ENCODE measurements at places on chromosomes 12 and 14. TPM values are rescaled to one million over a fixed set of nuclear protein-coding genes. Genes with fewer than 3 reads are reported as not detected.
A peak's percentile ranks its signal among the peaks of the same experiment; 100 is the strongest.

GRCh38 chr14:62592877-62593276, 452.4 kb downstream of the KCNH5 start:
- DNase-seq, result no peak

- no peak for DNase-seq
Observed at GRCh38 chr14:80634106-80634758, 307.3 kb downstream of the CEP128 start.

DNA sequence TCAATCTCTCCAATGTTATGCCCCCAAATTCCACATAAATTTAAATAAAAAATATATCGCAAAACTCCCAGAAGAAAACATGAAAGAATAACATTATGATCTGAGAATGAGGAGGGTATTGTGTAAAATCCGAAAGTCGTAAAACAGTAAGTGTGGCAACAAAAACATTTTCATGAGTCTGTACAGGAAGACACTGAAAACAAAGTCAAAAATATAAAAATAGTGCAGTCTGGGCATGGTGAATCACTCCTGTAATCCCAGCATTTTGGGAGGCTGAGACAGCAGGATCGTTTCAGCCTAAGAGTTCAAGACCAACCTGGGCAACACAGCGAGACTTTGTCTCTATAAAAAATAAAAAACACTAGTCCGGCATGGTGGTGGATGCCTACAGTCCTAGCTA, 57.1 kb downstream of the SPTLC2 start:
- no peak for DNase-seq

GRCh38 chr14:87990682-87991081, 2.3 kb downstream of the GALC start:
- no peak for DNase-seq

DNA sequence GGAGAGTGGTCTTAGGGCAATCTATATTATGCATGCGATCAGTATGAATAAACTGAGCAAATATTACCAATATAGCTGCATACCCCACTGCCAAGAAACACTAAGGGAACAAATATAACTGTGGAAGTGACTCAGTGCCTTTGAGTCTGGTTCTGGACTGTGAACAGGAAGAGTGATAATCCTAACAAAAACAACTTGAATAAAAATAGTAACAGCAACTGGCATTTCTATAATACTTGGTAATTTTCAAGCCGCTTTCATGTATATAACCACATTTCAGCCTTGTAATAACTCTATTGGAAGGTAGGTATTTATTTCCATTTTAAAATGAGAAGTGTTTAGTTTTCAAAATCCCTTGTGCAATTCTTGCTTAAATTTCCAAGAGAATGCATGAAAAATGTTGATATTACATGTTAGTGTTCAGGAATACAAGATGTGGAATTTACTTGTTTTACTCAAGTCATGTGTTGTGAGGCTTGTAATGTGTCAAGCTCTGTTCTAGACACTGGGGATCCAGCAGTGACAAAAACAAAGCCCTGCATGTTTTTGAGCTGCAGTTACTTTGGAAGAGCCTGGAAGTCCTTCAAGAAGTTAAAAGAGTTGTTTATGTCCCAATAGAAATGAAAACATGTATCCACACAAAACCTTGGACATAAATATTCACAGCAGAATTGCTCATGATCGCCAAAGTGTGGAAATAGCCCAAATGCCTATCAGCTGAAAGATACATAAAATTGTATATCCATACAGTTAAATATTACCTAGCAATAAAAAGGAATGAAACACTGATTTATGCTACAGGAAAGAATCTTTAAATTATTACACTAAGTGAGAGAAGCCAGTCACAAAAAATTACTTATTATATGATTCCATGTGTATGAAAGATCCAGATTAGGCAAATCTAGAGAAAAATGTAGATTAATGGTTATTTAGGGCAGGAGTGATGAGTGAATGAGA, 338.1 kb upstream of the TMEM132C start:
- DNase-seq, result no peak

DNA sequence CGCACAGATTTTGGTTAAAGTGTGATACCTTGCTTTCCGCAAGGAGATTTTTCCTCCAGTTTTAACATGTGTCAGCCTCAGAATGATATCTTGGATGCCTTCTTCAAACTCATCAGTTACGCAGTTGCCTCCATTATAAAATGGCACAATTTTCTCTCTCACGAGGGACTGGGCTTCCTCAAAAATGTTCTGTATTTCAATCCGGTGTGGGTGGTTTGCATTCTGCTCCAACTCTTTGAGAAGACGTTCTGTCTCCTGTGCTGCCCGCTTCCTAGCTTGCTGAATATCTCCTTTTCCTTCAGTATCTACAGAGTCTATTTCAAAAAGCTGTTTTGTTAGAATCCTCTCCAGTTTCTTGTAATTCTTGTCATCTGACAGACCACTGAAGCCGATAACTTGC, 1.8 kb downstream of the BAG5 start:
- no peak for DNase-seq

GRCh38 chr12:11884706-11885105, 186.0 kb upstream of the BCL2L14 start:
- no peak for DNase-seq

DNA sequence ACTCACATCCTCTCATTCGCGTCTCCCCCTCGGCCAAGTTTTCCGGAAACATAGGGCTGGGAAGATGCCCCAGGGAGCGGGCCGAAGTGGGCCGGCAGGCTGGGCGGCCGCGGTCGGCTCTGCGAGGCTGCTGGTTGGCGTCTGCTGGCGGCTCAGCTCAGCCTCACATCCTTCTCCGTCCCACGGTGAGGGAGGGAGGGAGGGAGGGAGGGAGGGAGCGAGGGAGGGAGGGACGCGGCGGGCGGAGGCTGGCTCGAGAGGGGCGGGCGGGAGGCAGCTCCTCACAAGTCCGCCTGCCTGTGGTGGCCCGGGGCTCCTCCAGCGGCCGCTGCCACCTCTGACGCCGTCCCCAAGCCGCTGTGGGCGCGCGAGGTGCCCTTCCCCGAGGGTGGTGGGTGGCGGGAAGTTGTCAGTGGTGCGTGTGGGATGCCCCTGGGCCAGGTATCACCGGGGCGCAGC, 93.8 kb downstream of the RFLNA start:
- peak; percentile 63 for DNase-seq

DNA sequence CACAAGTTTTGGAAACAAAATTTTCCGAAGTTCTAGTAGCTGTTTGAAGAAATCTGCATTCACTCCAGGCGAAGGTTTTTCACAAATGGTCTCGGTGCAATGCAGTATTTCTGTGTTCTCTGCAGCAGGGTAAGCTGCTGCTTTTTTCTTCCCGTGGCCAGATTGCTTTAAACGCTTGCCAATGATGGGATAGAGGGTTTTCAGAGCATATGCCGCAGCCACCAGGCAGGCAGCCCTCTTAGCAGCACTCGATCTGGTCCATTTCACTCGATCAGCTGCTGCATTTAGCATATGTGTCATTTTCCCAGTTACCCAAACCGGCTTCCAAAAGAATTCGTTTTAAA, 315 bp downstream of the ABCD2 start:
- no peak for DNase-seq

DNA sequence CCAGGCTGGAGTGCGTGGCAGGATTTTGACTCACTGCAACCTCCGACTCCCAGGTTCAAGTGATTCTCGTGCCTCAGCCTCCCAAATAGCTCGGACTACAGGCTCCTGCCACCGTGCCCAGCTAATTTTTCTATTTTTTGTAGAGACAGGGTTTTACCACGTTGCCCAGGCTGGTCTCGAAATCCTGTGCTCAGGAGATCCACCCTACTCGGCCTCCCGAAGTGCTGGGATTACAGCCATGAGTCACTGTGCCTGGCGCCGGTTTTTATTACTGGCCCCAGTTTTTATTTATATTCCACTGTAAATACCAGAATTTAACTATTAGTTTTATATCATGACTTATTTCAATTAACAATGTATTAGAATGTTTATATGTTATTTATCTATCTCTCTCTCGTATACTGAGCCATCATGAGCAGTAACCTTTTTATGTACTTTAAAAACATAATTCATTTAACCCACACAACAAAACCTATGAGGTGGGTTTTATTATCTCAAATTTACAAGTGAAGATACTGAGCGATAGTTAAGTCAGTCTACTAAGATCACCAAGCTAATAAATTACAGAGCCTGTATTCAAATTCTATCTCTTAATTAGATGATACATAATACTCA, 47.8 kb downstream of the HECTD1 start:
- DNase-seq, result no peak

- DNase-seq, result no peak
Observed at GRCh38 chr14:103126873-103127304, 3.6 kb downstream of the TNFAIP2 start.

DNA sequence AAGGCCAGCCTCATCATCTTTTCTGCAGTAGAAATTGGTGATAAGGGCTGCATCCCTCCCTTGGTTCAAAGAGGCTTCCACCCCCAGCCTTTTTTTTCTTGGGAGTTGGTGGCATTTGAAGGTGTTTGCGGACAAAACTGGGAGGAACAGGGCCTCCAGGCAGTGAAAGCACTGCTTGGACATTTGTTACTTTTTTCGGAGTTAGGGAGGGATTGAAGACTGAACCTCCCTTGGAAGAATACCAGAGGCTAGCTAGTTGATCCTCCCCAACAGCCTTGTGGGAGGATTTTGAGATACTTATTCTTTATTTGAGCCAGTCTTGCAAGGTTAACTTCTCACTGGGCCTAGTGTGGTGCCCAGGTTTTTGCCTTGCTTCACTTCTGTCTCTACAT, 3.2 kb downstream of the PABPN1 start:
- DNase-seq, result no peak

- no peak for DNase-seq
Observed at GRCh38 chr12:24898606-24899005, 50.3 kb downstream of the BCAT1 start.

- DNase-seq, result no peak
Observed at GRCh38 chr14:22973217-22974032, 8.9 kb downstream of the AJUBA start.

GRCh38 chr14:55609681-55610080, 29.7 kb downstream of the KTN1 start:
- no peak for DNase-seq

DNA sequence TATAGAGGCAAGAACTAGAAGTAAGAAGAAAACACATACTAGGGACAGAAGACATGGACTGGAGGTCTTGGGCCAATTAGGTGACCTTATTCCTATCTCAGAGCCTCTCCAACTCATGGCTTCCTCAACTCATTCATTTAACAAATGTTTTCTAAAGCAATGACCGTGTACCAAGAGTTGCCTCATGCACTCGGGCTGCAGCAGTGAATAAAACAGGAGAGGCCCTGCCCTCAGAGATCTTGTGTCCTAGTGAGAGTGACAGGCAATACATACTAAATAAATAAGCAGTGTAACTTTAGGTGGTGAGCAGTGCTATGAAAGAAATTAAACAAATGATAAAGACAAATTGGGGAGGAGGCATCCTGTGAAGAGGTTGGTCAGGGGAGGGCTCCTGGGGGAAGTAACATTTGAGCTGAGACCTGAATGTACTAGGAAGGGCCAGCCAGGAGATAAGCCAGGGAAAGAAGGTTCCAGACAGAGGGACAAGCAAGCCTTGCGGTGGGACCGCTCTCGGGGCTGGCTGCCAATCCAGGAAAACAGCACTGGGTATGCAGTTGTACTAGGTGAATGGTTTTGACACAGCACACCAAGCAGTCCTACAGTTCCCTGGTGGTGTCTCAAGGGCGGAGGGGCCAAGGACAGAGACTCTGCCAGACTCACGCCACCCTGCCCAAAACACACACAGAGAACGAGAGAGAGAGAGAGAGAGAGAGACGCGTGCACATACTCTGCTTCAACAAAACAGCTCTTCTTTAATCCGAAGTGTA, 1.3 kb downstream of the NINJ2 start:
- DNase-seq, result no peak

DNA sequence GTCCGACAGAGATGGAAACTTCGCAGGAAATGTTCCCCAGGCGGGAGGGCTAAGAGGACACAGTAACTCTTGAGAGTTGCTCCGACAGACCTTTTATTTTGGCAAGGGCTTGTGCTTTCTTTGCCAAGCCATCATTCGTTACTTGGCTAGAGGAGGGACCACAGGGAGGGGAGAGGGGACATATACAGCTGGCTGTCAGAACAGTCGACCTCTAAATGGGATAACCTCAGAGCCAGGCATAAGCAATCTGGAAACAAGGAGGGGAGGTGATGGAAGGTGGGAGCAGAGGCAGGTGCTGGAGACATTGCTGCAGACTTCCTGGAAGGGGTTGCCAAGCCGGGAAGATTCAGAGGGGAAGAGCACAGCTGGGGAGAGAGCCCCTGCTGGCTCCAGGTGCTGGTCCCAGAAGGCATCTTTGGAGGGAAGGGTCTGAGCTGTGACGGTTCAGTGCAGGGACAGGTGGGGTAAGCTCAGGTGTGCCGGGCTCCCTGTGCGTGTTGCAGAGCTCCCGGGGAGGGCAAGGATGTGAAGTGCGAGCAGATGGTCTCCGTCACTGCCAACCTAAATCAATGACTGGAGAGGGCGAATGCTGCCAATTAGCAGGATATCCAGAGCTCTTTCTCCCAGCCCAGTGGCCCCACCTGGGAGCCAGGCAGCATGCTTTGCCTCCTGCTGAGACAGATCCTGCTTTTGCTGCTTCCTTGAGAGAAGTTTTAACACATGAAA, 50.1 kb downstream of the CHST11 start:
- DNase-seq, result peak; percentile 78

GRCh38 chr12:91127306-91127705, 16.0 kb upstream of the LUM start:
- no peak for DNase-seq

DNA sequence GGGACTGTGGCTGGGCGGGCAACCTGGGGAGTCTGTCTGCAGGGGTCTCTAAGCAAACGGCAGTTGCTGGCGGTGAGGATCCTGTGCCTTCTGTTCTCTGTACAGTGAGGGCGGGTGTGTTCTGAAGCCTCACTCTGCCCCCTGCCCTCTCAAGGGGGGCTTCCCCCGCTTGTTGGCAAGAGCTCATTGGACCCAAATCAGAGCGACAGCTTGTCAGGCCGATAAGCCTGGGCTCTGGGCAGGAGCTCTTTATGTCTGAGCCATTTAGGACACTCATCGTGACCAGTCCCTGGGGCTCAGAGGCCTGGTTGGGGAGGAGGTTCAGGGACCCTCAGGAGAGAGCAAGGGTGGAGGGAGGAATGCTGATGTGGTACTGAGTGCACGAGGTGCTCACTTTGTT, 136.0 kb downstream of the TSPAN9 start:
- DNase-seq, result no peak

The SPATS2 gene
- 34.3 TPM for total RNA-seq

The BIN2 gene
- 7.2 TPM for total RNA-seq

The IL26 gene
- 0.11 TPM for total RNA-seq

The KIF26A gene
- 15.5 TPM for total RNA-seq

The FOXN4 gene
- total RNA-seq, result 0.33 TPM

The FOXA1 gene
- total RNA-seq, result 2.7 TPM

The CFAP54 gene
- total RNA-seq, result 16.2 TPM
